Stimulated activated CD8-positive, alpha-beta memory T cell treated with anti-CD3 and anti-CD28 coated beads, Interleukin-7, amount 100 ng/mL, for 4 hours (primary cell): ENCODE measurements at places on chromosomes 4 and X.

GRCh38 chr4:169664615-169665014 lies 44.2 kb downstream of the CLCN3 start:
- no peak for DNase-seq

- DNase-seq: no peak
Observed at GRCh38 chr4:169098054-169098497, 88.0 kb upstream of the CBR4 start.

- DNase-seq: no peak
Observed at GRCh38 chr4:85932500-85933290, 427.2 kb downstream of the MAPK10 start.

GRCh38 chr4:20298986-20299385 lies 47.3 kb downstream of the SLIT2 start:
- no peak for DNase-seq

DNA sequence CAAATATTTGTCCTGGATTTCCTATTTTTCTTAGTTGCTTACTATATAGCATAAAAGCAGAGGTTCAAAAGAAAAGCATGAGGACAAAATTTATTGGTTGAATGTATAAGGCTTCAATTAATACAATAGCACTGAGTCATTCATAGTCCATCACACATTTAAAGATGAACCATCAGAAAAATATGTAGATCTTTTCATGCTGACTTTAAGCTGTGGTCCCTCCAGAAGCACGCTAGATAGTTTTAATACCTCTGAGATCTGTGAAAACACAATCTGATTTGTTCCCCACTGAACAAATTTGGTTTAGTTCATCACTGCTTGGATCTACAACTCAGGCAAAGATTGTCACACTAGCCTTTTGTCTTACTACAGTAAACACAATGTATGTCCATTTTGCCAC lies 377.2 kb upstream of the ANXA10 start:
- DNase-seq: no peak

DNA sequence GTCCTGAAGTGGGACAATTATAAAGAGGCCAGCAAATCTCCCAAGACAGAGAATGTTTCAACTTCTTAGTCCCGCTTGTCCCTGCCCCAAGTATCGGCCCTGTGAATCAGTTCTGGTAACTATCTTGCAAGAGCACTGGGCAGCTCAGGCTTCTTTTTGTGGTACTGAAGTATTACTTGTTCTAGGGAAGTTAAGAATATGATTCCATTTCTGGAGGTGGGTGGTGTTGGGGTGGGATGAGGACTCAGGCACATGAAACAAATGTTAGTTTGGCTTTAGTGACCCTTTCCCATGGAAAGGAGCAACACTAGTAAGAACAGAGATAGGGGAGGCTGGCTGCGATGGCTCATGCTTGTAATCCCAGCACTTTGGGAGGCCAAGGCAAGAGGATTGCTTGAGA lies 28.9 kb downstream of the HOPX start:
- DNase-seq: no peak

- DNase-seq: no peak
Observed at GRCh38 chr4:148396986-148397673, 45.1 kb downstream of the NR3C2 start.

DNA sequence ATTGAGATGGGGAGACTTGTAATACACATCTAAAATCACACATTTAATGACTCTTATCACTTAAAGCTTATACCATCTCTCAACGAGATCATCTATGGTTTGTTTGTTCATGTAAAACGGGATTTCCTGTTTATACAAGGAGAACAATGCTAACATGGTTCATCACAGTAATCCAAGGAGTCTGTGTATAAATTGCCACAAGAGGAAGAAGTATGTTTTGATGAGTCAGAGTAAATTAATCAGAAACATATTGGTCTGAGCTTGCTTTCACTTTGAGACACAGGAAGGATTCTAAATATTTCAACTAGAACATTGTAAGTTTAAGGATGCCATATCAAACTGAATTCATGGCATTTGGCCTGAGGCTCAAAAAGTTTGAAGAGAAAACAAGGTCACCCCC lies 594.1 kb downstream of the GLUD2 start:
- DNase-seq: no peak

GRCh38 chrX:33142331-33142730 lies 69.0 kb downstream of the DMD start:
- DNase-seq: no peak

DNA sequence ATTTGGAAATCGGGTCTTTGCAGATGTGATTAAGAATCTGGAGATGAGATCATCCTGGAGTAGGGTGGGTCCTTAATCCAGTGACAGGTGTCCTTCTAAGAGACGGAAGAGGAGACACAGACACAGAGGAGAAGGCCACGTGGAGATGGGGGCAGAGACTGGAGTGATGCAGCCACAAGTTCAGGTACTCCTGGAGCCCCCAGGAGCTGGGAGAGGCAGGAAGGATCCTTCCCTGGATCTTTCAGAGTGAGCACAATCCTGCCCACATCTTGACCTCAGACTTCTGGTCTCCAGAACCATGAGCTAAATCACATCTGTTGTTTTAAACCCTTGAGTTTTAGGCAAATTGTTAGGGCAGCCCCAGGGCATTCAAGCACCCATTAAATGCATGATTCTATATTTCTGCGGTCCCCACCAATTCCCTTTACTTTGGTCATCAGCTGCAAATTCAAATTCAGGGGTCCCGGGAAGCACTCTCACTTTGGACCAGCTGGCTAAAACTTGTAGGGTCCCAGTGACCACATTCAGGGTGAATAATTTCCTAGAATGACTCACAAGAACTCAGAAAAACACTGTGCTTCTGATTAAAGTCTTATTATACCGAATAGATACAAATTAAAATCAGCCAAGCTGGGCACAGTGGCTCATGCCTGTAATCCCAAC lies 12.8 kb upstream of the AKAP17A start:
- DNase-seq: no peak

- DNase-seq: peak; percentile 33
Observed at GRCh38 chr4:76950052-76950955, 752 bp downstream of the SEPTIN11 start.

- no peak for DNase-seq
Observed at GRCh38 chr4:17189759-17190158, 291.3 kb upstream of the LDB2 start.

GRCh38 chrX:96770315-96770714 lies 85.7 kb downstream of the DIAPH2 start:
- no peak for DNase-seq

GRCh38 chrX:53261355-53261972 lies 19.9 kb downstream of the IQSEC2 start:
- no peak for DNase-seq

GRCh38 chr4:184824081-184824775 lies 1.5 kb downstream of the ACSL1 start:
- DNase-seq: no peak

GRCh38 chr4:7006411-7006810 lies 36.8 kb upstream of the TADA2B start:
- DNase-seq: no peak

GRCh38 chrX:38376747-38377146 lies 24.3 kb downstream of the OTC start:
- DNase-seq: no peak

GRCh38 chr4:152304220-152304619 lies 231.7 kb downstream of the FBXW7 start:
- no peak for DNase-seq

DNA sequence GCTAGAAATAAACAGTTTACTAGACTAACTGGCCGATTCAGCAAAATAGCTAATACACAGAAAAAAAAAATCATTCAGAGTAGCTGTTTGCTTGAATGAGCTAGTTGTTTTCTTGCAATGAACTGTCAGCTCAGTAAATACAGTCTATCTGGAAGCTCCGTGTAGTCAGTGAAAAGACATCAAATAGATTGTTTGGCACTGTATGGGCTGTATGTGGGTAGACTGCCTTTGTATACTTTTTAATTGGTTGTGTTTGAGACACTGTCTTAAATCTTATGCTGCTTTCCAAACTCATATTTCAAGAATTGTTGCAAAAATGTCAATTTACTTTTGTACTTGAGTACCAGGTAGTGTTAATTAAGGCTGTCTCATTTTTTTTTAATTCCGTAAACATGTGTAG lies 61.6 kb upstream of the GPR174 start:
- DNase-seq: no peak

- no peak for DNase-seq
Observed at GRCh38 chr4:39994406-39994805, 16.7 kb upstream of the PDS5A start.

GRCh38 chr4:139887376-139887802 lies 221.8 kb downstream of the MGST2 start:
- DNase-seq: no peak

- no peak for DNase-seq
Observed at GRCh38 chrX:148192547-148192946, 211.4 kb downstream of the FMR1NB start.

DNA sequence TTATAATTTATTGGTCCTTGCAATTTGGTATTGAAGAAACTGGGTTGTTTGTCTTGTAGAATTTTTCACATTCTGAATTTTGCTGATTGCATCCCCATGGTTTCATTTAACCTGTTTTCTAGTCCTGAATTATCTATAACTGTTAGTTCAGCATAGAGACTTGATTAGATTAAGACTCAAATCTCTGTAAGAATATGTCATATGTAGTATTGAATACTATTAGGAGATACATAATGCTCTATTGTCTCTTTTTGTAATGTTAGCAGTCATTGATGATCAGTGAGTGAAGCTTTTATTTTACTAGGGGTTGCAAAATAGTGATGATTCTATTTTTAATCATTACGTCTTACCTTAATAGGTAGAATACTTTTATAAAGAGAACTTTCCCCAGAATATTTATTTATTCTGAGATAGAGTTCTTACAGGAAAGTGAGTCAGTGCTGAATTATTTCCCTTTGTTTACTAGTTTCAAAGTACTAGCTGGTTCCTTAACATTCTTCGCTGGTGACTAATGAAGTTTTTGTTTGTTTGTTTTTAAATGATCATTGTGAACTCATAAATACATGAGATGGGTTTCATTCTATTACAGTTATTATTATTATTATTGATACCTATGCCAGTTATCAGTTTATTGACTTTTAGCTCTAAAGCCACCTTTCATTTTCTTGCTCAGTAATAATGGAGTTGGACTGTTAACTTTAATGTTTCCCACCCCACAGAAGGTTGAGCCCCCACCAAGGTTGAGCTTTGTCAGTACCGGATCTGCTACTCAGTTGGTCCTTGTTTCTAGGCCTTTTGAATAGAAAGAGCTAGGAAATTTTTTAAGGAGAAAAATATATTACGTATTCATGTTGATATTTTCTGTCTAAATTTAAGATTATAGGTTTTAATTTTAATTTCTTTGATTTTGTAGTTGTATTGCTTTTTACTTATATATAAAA lies 102.3 kb downstream of the LARP1B start:
- DNase-seq: no peak

GRCh38 chr4:182578402-182578801 lies 335.2 kb downstream of the TENM3 start:
- DNase-seq: no peak

DNA sequence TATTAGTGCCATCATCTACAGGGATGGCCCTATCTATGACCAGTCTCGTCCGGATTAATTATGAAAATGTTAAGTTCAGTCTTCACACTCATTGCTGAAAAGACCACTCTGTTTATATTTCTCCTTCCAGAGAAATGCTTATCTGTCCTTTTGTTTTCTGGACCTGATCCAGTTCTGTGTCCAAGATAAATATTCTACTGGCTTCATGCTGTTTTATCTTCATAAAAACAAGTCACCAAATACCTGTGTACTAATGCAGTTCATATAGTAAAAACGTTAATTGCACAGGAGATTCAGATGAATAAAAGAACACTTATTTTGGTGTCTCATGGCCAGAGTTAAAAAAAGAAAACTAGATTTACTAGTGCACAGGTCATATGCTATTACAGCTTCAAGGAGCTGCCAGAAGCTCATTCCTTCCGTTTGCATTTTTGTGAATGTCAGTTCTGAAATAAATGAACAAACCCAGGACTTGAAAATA lies 17.3 kb downstream of the FNIP2 start:
- no peak for DNase-seq

- no peak for DNase-seq
Observed at GRCh38 chr4:57265831-57266582, 155.8 kb upstream of the IGFBP7 start.

GRCh38 chr4:22416403-22416802 lies 99.5 kb downstream of the ADGRA3 start:
- no peak for DNase-seq

GRCh38 chrX:148871422-148872160 lies 371.2 kb downstream of the AFF2 start:
- no peak for DNase-seq

DNA sequence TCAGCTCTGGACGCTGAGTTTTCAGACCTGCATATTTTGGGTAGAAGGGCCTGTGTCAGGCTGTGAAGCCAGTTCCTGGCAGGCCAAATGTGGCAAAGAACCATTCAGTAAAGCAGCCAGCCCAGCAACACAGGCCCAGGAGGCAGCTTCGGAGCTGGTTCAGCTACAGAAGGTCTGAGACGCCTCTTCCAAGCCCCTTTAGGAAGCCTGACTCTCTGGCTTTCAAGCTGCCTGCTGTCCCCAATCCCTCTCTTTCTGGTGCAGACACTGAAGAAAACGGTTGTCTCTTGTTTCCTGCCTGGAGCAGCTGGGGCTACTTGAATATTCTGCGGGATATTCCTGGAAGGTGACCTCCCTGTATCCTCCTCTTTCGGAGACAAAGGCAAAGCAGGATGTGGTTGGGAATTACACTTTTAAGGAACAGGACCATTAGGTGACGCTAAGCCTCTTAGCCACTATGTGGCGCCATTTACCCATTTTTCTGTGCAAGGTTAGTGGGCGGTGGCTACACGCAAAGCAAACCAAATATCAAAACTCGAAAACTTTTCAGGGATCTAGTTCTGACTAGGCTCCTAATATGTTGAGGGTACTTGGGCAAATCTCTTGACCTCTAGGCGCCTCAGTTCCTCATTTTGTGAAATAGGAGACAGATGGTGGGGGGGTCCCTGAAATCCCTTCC lies 47.2 kb upstream of the LAS1L start:
- peak; percentile 23 for DNase-seq

DNA sequence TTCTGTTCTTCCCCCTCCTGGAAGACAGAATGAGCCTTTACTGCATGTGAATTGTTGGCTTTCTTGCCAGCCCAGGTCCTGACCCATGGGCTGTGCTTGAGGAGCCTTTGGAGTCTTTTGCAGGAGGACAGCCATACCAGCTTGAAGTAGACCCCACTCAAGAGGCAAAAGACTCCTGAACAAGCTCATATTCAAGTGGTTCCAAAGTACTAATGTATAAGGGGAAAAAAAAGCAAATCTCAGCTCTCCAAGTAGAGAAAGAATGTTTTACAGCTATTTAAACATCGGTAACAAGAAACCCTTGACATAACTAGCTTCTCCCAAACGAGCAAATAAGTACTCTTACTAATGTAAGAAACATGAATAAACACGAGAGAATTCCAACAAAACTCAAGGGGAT lies 174.9 kb upstream of the MXRA5 start:
- no peak for DNase-seq

DNA sequence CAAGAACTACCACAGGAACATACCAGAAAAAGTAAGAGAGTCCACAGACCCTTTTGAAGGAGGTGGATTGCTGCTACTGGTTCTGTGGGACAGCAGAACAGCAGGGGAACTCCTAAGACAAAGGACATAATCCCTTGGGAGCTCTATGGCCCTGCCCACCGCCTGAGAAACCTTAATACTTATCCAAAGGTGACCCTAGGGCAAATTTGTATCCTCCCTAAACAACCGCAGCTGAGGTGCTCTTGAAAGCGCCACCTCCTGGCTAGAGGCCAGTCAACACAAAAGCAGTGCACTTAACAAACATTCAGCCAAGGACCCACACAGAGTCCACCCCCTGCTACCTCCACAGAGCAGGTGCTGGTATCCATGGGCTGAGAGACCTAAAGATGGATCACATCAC lies 136.8 kb downstream of the ADAM29 start:
- DNase-seq: no peak
